Dermis microvascular lymphatic vessel endothelial cell (primary cell): ENCODE measurements at places on chromosomes 2 and 18. TPM values are rescaled to one million over a fixed set of nuclear protein-coding genes. Genes with fewer than 3 reads are reported as not detected.

Gene CCDC141
- total RNA-seq: 0.63 and 1.5 TPM in 2 replicates

Gene FAM228B
- 3.0 and 3.8 TPM in 2 replicates for total RNA-seq

Gene CCL20
- 0.89 and 3.3 TPM in 2 replicates for total RNA-seq

Gene TUBA4A
- total RNA-seq: 12.1 and 14.4 TPM in 2 replicates

Gene PDE6D
- total RNA-seq: 14.9 and 20.6 TPM in 2 replicates

Gene APCDD1
- total RNA-seq: 0.25 TPM in 1 of 2 replicates, not detected in the other

Gene ACVR1
- 9.9 and 25.8 TPM in 2 replicates for total RNA-seq

Gene REEP1
- 6.7 and 15.0 TPM in 2 replicates for total RNA-seq

Gene MDH1B
- 0.13 TPM in 2 replicates for total RNA-seq

Gene TCF4
- total RNA-seq: 424 and 459 TPM in 2 replicates

Gene ALPP
- not detected in 2 replicates for total RNA-seq

Gene DHRS9
- total RNA-seq: not detected in 2 replicates

Gene KCNJ13
- total RNA-seq: not detected in 2 replicates

Gene ZNF804A
- total RNA-seq: not detected in 2 replicates

Gene PLEK
- total RNA-seq: under 0.01 and 0.26 TPM in 2 replicates

Gene CCDC68
- 0.26 and 0.51 TPM in 2 replicates for total RNA-seq

Gene TNS1
- total RNA-seq: 21.1 and 50.6 TPM in 2 replicates

Gene MALL
- 26.8 and 64.3 TPM in 2 replicates for total RNA-seq
